ENCODE measurements at places on chromosomes 16 and 17.

DNA sequence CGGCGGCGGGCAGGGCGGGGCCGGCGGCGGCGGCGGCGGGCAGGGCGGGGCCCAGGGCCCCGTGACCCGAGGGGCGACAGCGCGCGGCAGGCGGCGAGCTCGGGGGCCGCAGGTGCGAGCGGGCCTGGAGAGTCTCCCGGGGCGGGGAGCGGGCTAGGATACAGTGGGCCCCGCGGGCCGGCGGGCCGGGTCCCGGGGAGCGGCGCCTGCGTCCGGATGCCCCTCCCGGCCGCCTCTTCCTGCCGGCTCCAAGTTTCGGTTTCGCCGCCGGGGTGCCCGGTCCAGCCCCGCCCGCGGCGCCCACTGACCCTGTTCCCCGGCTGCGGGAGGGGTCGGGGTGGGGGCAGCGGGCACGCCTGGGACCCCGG, at the start of gene RNF213:
Gene RNF213, plus strand, starts transcription at position 62 of the 368 bp plus-strand sequence. CDS start 2,830 bp downstream, outside the sequence.
- DNase-seq, result peak; percentile 11

GRCh38 chr16:86067936-86068335, 169.0 kb downstream of the IRF8 start:
- no peak for DNase-seq

- DNase-seq, result no peak
Measured at GRCh38 chr17:6160911-6161855, 91.0 kb downstream of the WSCD1 start.

- no peak for DNase-seq
Measured at GRCh38 chr17:7393613-7394451, 493 bp downstream of the PLSCR3 start.

GRCh38 chr16:84738255-84739038, 38.6 kb downstream of the USP10 start:
- peak; percentile 21 for DNase-seq

DNA sequence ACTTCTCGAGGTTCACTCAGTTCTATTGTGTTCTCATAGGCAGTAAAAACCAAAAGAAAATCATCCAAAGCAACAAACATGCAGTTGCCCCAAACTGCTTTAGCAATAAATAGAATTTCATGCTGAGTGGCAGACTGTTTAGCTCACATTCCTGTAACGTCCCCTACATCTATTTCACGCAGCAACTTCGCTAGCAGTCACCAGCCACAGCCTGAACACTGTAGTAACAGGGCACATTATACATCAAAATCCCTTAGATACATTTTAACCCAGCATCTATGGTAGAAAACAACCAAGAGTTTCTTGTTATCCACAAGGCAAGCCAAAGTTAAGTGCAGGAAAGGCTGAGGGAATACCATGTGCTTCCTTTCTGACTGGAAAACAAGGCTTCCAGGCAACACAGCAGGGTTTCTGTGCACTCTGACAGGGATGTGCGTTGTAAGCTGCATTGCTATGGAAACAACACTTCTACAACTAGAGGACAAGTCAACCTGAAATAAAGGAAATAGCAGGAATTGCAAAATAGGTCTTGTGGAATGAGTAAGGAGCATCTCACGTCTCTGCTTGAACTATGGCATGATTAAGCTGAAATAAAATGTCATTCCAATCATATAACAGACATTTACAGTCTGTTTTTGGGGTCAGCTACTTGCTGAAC, 55.4 kb downstream of the CFDP1 start:
- peak; percentile 26 for DNase-seq

DNA sequence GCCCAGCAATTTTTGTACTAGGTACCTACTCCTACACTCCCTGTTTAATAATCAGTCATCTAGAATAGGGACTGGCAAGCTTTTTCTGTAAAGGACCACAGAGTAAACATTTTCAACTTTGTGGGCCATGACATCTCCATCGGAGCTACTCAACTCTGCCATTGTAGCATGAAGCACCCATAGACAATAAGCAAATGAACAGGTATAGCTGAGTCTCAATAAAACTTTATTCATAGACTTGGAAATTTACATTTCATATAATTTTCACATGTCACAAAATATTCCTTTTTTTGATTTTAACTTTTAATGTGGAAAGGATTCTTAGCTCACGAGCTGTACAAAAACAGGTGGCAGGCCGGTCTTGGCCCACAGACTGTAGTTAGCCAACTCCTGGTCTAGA, 345.8 kb downstream of the SOX9 start:
- DNase-seq, result no peak

- no peak for DNase-seq
Measured at GRCh38 chr17:38485146-38485468, 56.8 kb downstream of the ARHGAP23 start.

- DNase-seq, result no peak
Measured at GRCh38 chr17:28610376-28610775, 3.6 kb downstream of the RSKR start.

DNA sequence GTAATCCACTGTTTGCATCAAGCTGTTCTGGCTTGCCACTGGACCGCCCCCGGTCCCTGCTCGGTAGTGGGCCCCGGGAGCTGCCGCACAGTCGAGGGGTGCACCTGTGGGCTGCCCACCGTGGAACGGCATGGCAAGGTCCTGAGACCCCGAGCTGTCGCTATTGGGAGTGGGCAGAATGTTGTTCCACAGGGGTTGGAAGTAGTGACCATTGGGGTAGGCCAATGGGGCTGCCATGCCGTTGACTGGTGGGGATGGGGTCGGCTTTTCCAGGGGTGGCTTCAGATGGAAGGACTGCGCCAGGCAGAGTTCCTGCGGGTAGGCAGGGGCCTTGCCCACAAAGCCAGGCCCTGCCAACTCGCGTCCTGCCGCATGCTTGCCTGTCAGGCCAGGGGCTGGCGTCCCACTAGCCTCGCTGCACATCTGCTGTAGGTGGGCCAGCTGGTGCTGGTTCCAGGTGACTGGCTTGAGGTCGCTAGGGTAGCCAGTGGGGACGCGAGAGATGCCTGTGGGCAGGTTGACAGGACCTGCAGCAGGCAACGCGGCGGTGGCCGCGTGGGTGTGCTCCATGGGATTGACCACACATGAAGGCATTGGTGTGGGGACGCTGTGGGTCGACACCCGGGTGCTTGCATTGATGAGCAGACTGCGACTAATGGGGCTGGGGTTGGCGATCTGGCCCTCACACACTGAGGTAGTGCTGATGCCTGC, 14.8 kb downstream of the TRAF4 start:
- DNase-seq, result no peak

DNA sequence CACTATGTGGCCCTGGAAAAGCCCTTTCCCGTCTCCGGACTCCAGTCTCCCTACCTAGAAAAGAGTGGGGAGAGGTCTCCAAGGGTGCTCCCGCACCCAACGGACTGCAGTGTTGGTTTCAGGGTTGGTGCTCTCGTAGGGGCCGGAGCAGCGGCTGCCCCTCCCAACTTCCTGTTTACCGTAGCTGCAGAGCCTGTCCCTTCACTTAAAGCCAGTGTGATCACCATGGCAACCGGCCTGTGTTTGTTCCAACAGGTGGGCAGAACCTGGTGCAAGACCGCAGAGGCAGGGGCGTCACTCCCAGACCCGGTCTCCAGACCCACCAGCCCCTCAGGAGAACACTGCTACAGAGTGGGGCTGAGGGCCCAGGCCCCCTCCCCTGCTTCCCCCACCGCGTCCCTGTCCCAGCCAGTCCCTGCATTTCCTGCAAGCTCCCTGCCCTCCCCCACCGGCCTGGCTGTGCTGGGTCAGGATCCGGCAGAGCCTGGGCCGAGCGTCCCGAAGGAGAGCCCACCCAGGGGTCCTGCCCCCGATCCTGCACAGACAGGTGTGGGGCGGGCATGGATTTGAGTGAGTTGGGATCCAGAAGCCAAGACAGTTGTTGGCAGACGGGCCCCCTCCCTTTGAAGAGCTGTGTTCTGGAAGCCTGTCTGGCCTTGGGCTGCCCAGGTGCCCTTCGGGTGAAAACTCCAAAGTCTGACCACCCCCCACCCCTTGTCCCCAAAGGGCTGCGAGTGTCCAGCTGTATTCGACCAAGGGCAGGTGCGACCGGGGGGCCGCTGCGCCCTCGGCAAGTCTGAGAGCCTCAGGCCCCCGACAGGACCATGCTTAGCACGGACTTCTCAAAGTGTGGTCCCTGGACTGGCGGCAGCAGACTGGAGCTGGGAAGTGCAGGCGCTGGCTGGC, 1.5 kb upstream of the BAIAP3 start:
- DNase-seq, result peak; percentile 31

DNA sequence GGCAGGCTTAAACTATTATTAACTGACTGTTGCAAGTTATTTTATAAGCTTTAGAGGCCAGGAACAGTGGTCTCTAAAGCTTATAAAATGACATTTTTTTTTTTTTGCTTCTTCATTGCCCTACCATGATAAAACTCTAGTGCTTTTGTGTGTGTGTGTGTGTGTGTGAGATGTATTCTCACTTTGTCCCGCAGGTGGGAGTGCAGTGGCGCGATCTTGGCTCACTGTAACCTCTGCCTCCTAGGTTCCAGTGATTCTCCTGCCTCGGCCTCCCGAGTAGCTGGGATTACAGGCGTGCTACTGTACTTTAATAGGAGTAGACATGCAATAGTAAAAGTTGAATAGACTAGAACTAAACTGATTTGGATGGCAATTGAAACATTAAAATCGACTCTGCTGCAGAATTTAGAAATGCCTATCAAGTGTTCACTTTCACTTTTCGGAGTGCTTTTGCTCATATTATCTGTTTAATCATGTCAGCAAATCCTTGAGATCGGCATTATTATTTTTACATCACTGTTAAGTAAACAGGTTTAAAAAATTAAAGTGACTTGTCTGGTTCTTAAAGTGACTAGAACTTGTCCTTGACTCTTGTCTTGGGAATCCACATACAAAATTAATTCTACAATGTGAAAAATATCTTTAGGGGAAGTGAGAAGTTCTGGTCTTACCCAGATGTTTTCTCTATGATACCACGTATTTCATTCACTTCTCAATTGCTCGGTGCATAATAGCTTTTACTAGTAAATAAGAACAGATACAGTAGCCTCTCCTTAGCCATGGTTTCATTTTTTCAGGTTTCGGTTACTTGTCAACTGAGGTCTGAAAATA, 8.4 kb upstream of the PCTP start:
- no peak for DNase-seq

DNA sequence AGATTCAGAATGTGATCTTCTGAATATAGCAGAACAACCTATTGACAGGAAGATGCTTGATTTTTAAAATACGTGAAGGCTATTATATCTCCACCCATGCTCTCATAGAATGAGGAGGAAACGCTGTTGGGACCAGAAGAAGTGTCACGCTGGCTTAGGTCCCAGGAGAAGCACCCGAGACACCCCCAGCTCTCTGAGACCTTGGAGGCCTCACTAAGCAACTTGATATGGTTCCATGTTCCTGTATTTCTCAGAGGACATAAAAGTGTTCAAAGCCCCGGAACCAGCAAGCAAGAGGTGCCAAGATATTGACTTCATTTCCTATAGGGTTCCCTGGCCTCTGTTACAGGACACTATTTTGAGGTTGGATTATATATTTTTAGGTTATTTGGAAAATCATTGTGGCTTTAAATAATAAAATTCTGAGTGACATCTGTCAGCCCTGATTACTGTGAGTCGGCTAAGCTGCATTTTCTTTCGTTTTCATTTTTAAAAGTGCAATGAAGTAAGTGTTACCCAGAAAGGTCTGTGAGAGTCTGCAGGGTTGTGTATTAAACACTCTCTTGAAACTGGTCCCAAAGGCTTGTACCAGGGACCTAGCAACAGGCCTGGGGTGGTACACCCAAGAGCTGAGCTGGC, 400.0 kb downstream of the SOX9 start:
- no peak for DNase-seq

DNA sequence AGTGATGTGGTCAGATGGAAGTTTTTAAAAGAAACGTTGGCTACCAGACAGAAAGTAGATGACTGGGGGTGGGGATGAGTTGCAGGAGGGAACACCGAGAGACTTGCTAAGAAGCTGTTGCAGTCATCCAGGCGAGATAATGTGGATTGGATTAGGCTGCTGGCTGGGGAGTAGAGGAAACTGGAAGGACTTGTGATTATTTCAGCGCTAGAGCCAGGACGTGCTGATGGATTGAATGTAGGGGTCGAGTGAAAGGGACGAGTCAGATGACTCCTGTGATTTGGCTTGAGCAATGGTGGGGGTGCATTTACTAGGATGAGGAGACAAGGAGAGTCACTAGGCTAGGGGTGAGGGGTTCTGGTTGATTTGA, 88.5 kb downstream of the CLEC16A start:
- DNase-seq, result no peak

DNA sequence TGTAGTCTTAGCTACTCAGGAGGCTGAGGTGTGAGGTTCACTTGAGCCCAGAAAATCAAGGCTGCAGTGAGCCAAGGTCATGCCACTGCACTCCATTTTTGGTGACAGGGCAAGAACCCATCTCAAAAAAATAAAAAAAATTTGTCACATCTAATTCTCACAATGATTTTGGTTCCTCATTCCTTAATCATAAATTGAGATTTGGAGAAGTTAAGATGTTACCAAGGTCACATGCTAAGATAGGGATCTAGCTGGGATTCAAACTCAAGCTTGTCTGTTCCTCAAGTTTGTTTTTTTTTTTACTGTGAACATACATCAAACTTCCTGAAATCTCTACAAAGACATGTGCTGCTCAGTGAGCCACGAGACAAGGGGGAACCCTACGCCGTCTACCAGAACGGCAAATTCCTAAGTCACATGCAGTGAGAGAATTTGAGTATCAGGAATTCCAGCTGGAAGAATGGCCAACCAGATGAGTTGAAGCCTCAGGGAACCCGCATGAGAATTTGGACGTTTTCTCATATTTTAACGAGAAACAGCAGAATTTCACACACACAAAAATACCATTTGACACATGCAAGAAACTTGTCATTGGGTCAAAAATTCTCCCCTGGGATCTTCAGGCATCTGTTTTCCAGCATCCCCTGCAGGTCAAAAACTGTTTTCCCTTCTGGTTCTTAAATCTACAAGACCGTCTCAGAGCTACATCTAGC, 414.1 kb upstream of the GOT2 start:
- no peak for DNase-seq

DNA sequence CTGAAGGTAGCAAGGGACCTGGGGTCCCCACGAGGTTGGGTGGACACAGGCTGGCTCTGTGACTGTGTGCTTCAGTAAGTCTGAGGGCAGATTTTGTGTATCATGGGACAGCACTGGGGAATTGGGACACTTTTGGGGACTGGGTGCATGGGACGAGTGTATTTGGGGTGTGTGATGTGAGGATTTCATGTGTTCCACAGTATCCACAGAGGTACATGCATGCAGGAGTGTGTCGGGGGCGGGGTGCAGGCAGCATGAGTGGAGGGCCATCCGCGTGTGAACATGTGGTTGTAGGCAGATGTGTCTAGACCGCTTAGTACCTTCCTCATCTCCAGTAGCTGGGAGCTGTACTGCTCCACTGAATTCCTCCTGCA, 1.1 kb upstream of the DLX3 start:
- no peak for DNase-seq

- DNase-seq, result no peak
Measured at GRCh38 chr17:30530346-30531025, 53.3 kb downstream of the GOSR1 start.

DNA sequence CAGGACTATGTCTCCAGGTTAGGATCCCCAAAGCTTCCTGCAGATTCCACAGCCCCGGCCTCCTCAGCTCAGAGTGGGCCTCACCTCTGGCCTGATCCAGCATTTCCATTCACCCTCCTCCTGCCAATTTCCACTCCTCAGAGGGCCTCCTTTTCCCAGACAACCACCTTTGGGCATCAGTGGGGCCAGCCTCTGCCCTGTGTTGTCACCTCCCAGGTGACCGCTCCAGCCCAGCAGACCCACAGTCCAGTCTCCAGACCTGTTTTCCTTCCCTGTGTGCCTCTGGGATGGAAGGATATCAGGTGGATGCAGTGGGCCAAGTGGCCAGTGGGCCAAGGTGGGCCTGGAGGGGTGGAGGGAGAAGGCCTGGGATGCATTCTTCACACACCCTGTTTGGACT, 32.7 kb downstream of the B9D1 start:
- DNase-seq, result no peak

Data from T1000 (cell line).